ENCODE measurements at places on chromosomes 7 and 10.

DNA sequence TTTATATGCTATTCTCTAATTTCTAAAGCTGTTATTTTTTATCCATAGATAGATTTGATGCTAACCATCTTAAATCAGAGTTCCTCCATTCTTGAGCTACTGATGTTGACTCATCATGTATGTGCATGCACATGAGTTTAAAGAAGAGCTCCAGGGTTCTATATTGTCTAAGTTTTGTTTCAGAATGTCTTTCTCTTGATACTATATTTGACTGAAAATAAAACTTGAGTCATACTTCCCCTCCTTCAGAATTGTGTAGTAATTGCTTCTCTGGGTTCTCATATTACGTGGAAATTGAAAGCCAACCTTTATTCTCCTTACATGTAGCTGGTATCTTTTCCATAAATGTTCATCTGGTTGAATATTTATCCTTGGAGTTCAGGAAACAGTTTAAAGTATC lies 89.4 kb downstream of the LRRTM3 start:
- no peak for DNase-seq

GRCh38 chr7:50684713-50685075 lies 98.0 kb downstream of the GRB10 start:
- no peak for DNase-seq

DNA sequence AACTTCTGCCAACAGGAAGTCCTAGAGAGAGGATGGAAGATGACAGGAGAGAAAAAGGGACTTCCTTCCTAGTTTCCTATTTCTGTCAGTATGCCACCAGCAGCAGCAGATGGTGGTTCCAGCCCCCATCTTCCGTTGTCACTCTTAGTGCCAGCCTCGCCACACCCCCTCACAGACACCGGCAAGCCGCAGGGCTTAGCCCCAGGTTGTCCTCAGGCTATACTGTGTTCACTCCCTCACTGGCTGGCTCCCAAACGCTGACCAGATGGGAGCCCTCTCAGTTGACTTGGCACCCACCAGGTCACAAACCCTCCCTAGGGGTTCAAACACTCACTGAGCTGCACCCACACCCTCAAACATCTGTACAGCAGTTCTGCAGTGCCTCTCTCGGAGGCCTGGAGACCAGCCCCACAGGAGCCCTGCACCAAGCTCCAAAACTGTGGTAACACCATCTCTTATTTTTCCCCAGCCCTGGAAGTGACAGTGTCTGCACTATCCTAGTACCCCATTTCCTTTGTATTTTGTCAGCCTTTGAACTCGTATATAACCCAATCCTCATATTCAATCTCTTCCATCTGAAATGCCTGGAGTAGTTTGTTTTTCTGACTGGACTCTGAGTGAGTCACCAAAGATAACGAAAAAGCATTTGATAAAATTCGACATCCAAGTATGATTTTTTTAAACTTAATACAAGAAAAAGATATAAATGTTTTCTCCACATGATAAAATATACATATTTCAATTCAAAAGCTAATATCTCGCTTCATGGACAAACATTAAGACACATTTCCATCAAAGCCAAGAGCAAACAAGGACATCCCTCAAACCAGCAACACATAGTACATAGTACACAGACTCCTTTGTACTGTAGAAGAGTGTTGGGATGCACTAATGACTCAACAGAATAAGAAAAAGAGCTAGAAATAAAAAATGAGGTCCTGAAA lies 34.5 kb downstream of the SMURF1 start:
- DNase-seq, result no peak

GRCh38 chr7:48042216-48042615 lies 6.9 kb downstream of the C7orf57 start:
- DNase-seq, result no peak

DNA sequence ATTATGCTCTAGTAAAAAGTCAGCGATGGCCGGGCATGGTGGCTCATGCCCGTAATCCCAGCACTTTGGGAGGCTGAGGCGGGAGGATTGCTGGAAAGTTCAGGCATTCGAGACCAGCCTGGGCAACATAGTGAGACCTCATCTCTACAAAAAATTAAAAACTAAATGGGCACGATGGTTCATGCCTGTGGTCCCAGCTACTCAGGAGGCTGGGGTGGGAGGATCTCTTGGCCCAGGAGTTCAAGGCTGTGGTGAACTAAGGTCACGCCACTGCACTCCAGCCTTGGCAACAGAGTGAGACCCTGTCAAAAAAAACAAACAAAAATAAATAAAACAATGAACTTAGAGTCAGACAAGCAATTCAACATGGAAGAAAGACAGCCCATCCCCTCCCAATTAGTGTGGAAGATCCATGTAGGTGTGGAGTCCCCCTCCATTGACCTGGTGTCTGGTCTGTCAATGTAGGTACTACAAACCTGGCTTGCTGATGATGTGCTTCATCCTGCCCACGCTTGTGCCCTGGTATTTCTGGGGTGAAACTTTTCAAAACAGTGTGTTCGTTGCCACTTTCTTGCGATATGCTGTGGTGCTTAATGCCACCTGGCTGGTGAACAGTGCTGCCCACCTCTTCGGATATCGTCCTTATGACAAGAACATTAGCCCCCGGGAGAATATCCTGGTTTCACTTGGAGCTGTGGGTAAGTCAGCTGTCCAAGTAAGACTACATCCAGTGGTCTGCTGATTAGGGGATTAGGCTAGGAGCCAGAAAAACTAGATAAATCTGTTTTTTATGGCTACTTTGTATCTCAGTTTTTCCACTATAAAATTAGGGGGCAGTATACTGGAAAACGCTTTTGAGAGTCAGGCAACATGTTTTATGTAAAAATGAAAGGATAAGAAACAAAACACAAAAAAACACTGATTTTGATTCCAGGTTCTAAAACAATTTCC lies 9.3 kb downstream of the SCD start:
- no peak for DNase-seq

GRCh38 chr7:95493247-95493646 lies 7.5 kb downstream of the ASB4 start:
- no peak for DNase-seq

DNA sequence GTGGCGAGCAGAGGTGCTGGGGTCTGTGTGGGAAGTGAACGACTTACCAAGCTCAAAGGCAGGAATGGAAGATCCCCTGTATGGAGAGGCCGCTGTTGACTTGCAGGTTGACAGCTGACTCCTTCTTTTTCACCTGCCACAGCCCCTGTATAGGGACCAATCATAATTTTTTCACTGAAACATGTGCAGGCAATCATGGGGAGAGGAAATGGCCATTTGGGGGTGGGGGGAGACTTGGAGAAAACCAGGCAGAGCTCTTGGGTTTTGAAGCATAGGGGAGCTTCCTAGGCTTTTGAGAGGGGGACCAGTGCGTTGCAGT lies 101.4 kb downstream of the WDR37 start:
- no peak for DNase-seq

DNA sequence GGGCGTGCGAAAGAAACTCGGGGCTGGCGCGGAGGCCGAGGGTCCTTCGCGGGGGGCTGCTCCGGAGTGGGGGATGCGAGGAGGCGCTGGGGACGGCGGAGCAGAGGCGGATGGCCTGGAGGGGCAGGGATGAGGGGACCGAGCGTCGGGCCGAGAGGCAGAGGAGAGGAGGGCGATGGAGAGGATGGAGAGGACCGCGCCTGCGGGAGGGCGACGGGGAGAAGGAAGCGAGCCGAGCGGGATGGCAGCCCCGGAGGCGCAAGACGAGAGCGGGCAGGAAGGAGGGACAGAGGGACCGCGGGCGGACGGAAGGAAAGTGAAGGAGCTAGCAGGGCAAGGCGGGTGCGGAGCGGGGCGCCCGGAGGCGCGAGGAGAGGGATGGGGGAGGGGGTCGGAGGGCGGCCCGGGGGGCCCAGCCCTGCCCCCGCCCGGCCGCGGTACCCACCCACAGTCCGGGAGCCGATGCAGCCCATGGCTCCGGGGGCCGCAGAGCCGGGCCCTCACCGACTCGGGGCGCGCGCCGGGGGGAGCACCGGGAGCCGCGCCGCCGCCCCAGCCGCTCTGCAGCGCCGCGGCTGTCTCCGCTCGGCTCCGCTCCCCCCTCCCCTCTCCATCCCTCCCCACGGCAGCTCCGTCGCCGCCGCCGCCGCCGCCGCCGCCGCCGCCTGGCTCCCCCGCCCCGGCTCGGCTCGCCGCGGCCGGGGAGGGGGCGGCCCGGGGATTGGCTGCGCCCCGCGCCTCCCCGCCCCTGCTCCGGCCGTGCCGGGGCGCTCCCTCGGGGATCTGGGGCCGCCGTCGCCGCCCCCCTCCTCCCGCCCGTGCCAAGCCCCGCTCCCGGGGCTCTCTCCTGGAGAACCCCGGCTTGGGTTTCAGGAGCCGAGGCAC lies at the start of gene FAM131B:
Gene FAM131B, minus strand, starts transcription at position 583 of the 885 bp plus-strand sequence. Its CDS starts 110 bp downstream, at position 473.
- DNase-seq, result no peak

DNA sequence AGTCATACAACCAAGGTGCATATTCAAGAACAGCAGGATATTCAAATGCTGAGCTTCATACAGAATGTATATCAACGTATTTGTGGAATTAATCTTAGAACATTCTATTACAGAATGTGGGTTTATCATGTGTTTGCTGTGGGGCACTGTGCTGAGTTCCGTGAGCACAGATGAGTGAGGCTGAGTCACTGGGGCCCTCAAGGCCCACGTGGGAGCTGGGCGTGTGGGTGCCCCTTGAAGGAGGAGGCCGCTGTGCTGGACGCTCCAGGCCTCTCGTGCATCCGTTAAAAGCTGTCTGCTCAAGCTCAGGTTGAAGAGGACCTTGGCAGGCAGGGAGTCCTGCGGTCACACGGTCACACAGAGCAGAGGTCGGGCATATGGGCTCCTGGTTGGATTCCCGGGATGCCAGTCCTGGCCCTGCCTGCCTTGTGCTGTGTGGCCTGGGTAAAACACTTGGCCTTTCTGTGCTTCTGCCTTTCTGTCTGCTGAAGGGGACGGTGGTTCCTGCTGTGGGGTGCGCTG lies 70.1 kb downstream of the GLRX3 start:
- no peak for DNase-seq

- DNase-seq, result no peak
Observed at GRCh38 chr7:32476816-32477648, 13.1 kb downstream of the LSM5 start.

DNA sequence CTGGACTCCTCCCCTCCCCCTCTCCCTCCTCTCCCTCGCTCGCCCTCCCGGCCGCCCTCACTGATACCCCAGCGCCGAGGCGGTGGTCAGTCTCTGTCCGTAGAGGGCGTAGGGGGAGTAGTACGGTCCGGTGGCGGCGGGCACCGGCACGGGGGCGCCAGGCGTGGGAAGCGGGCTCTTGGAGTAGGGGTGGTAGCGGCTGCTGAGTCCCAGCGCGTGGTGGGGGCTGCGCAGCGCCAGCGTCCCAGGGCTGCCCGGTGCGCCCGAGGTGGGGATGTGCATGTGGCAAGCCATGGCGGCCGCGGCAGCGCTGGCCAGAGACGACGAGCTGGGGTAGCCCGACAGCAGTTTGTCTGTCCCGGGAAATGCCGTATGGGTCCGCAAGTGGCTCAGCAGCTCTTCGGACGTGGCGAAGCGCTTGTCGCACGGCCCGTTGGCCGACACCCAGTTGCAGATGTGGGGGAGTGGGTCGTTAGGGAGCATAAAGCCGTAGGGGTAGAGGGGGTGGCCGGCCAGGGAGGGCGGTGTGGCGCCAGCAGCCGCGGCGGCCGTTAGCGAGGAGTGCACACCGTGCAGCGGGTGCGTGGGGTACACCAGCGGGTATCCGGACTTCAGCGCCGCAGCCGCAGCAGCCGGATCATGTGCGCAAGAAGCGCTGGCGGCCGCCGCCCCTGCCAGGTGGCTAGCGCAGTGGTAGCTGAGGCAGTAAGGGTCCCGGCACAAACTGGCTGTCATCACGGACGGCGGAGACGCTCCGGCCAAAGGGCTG lies 2.7 kb downstream of the ZNF503 start:
- DNase-seq, result no peak

- no peak for DNase-seq
Observed at GRCh38 chr10:132906106-132906505, 36.3 kb downstream of the CFAP46 start.

DNA sequence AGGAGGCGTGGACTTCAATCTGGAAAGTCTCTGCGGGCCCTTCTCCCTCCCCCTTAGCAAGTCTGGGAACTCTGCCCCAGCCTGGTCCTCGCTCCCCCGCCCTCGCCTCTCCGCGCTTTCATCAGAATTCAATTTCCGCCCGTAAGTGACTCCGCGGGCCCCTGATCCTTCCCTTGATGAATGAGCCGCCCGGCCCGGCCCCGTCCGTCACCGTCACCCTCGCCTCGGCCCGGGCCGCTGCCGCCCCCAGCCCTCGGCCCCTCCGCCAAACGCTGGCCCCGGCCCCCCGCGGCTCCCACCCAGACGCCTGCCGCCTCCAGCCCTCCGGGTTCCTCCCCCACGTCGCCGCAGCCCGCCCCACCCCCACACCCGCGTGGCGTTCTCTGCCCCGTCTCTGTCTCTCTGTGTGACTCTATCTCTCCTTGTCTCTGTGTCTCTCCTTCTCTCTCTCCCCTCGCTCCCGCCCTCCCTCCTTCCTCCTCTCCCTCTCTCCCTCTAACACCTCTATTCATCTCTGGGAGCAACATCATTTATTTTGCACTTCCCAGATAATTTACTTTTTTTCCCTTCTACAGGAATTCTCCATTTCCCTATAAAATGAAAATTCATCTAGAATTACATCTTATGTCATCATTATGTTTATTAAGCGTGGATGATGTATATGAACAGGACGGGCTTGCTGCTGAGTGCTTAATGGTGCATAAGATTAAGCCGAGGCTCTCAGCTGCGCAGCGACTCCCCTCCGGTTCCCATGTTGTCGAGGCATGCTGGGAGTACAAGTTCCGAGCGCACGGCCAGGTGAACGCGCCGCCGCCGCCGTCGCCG lies 91.2 kb upstream of the PAX2 start:
- DNase-seq, result no peak

- DNase-seq, result no peak
Observed at GRCh38 chr7:157612664-157613561, 276.1 kb downstream of the DNAJB6 start.

- no peak for DNase-seq
Observed at GRCh38 chr7:92635538-92635937, 45.3 kb upstream of the FAM133B start.

DNA sequence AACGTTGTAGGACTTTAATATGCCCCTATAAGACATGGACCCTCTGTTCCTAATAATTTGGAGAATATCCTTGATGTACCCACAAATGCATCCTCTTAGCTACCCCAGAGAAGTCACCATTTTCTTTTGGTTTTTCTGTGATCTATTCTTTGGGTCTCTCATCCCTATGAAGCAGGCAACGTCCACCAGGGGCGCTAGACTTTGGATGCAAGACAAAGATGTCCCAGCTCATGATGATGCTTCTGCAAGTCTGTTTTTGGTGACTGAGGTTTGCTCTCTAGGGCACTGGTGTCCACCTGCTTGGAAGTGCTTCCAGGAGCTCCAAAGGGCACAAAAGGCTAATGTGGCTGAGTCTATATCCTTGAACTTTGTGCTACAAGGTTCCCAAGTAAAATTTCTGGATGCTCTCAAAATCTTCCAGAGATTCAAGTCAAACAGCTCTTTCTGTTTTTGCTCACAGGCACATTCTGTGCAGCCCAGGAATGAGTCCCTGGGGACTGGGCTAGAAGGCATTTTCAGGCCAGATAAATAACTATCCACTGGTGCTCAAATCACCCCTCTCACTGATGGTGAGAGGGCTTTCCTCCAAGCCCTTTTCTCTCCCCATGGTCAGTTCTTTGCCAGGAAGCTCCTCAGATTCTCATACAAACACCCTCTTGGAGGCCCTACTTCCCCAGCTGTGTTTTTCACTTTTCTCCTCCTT lies 166.4 kb downstream of the C7orf25 start:
- DNase-seq, result no peak

Data from non-pigmented ciliary epithelial cell (primary cell).